ENCODE measurements at places on chromosomes 16 and 17. TPM values are rescaled to one million over a fixed set of nuclear protein-coding genes. Genes with fewer than 3 reads are reported as not detected.

Gene TMEM235
- not detected for polyA plus RNA-seq

DNA sequence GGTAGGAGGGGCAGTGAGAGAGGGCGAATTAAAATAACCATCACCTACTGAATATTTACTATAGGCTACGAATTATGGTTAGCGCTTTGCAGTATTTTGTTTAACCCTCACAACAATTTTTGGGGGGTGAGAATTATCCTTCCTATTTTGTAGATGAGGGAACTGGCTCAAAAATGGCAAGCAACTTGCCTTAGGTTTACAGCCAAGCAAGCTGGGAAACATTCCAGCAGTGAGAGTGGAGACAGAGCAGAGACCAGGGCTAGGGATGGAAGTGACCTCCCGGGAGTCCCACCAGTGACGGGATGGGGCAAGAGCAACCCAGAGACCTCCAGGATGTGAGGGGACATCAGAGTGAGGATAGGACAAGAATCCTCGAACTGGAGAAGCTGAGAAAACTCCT lies 352 bp upstream of the VMO1 start:
- no peak for DNase-seq

DNA sequence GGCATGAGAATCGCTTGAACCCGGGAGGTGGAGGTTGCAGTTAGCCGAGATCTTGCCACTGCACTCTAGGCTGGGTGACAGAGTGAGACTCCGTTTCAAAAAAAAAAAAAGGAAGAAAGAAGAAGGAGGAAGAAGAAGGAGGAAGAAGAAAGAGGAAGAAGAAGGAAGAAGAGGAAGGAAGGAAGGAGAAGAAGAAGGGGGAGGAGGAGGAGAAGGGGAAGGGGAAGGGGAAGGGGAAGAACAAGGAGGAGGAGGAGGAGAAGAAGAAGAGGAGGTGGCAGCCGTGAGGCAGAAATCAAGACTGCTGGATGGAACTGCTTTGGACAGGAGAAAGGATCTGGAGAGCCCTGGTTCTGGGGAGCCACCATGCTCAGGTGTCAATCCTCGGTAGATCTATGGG lies 29.7 kb upstream of the PEMT start:
- DNase-seq = no peak

Gene RHBDL3
- polyA plus RNA-seq = 0.36 TPM

Data from fibroblast of lung (primary cell).